Fibroblast of skin of left biceps (primary cell): ENCODE measurements at places on chromosomes 12 and 14.

- no peak for DNase-seq
These were observed 322.4 kb upstream of the CLEC14A start for GRCh38 chr14:38578278-38578681.

DNA sequence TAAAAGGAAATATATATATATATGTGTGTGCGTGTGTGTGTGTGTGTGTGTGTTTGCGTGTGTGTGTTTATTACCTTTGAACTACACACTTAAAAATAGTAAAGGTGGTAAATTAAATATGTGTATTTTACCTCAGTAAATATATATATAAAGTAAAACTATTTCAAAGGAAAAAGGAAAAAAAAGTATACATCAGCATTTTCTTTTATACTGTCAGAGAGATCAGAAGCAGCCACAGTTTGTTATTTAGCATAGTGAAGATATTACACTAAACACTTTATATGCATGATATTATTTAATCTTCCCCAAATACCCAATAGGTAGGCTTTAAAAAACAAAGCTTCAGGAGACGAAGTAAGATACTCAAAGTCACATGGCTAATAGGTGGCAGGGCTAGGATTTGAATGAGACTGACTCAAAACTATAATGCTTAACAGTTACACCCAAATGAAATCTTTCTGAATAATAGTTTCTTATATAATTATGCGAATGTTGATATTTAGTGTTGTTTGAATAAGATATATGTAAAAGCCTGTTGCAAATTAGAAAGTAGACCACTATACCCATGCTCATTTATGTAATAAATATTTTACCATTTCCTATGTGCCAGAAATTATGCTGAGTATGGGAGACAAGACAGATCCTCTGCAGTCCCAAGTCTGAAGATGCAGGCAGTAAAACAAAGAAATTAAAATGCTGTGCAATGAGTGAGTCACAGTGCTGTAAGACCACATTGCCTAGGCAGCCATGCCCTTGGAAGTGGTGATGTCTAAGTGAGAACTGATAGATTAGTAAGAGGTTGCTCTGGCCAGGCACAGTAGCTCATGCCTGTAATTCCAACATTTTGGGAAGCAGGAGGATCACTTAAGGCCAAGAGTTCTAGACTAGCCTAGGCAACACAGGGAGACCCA lies 66.1 kb downstream of the PDZRN4 start:
- no peak for DNase-seq

DNA sequence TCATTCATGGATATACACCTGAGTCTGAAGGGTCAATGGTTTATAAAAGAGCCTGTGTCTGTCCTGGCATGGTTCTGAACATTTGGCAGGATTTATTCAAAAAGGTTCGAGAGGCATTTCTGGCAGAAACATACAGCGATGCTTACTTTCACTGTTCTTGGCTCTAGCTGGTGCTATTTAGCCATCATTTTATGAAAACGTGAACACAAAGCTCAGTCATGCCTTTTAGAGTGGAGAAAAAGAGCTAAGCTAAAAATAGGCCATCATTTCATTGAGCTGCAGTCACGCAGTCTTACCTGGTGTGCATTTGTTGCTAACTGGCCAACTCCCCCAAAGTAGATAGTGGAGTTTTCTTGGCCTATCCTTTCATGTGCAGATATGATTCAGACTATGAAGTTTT lies 1209.5 kb downstream of the SLC16A7 start:
- DNase-seq: no peak

DNA sequence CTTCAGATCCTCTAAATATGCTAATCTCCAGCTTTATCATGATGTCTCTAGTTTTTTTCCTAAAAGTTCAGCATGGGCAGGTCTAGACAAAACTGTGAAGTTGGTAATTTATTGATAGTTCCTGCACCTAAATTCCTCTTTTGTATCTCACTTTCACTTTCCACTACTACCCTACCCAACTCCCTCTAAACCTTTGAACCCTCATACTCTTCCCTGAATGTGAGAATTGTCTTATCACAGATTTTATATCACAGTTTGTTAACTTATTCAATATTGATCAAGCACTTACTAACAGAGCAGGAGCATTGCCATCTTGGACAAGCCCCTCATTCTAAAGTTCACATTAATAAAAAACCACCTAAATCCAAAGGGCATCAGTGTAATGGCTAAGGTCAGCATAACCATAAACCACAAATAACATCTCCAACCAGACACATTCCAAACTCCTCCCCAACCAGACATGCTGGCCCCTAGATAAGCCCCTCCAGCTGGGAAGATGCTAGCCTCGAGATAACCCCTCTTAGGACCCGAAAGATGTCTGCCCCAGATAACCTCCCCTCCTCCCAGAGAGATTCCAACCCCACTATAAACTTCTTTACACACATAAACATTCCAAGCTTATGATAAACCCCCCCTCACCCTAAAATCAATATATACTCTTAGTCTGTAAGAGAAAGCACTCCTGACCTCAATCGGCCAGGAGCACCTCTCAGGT lies 78.7 kb downstream of the FSCB start:
- DNase-seq: no peak

DNA sequence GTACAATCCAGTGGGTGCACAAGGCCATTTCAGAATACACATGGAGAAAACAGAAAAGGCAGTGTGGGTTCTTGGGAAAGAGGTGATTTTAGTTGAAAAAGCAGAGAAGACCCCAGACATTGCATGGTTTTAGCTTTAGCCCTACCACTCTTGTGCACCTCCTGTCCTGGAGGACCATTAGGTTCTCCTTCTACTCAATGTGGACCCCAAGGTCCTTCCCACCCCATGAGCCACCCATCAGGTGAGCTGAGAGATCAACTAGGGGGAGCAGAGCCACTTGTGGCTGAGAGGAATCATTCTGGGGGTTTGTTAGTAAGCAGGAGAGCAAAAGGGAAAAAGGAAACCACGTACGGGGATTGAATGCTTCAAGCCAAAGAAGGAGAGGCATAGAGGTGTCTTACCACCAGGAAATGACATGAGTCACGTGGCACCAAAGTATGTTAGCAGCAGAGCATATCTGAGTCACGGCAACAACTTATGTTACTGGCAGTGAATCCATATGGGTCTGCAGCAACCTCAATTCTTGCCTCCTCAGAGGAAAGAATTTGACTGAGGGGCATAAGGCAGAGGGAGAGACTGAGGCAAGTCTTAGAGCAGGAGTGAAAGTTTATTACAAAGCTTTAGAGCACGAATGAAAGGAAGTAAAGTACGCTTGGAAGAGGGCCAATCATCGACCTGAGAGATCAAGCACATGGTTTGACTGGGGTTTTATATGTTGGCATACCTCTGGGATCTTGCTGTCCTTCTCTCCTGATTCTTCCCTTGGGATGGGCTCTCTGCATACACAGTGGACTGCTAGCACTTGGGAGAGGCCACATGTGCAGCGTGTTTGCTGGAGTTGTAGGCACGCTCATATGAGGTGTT lies 73.9 kb downstream of the HSD17B6 start:
- DNase-seq: peak; percentile 44

DNA sequence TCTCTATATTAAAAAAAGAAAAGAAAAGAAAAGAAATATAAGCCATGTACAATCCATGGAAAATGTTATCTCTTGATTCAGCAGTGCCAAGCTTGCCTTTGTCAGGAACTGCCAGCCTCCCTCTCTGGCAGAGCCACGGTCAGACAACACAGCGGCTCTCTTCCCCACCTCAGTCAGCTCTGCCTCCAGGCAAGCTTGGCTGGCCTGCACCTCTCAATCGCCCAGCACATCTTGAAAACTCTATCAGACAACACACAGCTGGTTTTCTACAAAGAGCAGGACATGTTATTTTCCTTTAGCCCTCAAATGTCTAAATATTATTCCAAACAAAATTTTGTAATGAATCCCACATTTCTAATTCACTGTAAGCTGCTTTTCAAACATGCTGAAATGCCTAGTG lies 20.0 kb upstream of the GCH1 start:
- no peak for DNase-seq

DNA sequence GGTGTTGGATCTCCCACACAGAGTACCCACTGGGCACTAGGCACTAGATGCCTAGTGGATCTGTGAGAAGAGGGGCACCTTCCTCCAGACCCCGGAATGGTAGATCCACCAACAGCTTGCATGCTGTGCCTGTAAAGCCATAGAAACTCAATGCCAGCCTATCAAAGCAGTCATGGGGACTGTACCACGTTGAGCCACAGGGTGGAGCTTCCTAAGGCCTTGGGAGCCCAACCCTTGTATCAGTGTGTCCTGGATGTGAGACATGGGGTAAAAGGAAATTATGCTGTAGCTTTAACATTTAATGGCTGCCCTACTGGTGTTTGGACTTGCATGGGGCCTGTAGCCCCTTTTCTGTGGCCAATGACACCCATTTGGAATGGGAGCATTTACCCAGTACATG lies 1024.9 kb downstream of the TMEM121 start:
- DNase-seq: no peak

- no peak for DNase-seq
These were observed 43.1 kb upstream of the MMP17 start for GRCh38 chr12:131784909-131785762.

- no peak for DNase-seq
These were observed 35.9 kb downstream of the DAAM1 start for GRCh38 chr14:59224341-59224740.

DNA sequence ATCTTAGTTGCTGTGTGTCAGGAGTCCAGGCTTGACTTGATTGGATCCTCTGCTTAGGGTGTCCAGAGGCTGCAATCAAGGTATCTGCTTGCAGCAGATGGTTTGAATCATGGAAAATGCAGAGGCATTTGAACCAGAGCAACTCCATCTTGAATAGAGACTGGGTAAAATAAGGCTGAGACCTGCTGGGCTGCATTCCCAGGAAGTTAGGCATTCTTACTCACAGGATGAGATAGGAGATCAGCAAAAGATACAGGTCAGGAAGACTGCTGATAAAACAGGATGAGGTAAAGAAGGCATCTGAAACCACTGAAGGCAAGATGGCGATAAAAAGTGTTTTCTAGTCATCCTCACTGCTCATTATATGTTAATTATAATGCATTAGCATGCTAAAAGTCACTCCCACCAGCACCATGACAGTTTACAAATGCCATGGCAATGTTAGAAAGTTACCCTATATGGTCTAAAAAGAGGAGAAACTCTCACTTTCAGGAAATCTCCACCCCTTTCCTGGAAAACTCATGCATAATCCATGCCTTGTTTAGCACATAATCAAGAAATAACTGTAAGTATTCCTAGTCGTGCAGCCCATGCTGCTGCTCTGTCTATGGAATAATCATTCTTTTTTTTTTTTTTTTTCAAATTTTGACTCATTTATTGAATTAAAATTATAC lies 218.3 kb upstream of the CPNE8 start:
- no peak for DNase-seq

GRCh38 chr12:2317772-2318171 lies 265.0 kb downstream of the CACNA1C start:
- no peak for DNase-seq

DNA sequence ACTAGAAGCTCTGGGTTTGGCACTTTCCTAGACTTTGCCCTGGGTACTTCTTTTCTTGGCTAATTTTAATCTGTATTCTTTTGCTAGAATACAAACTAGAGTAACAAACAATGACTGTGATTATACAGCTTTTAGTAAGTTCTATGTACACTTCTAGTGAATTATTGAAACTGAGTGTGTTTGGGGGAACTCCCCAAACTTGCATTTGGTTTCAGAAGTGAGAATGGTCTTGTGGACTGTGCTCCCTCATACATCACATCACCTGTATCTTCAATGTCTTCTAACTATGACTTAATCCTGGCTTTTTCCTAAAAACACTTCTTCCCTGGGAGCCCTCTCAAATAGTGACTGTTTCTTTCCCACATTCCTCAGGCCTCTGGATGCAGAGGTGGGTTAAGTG lies 23.6 kb upstream of the SSTR1 start:
- DNase-seq: no peak

DNA sequence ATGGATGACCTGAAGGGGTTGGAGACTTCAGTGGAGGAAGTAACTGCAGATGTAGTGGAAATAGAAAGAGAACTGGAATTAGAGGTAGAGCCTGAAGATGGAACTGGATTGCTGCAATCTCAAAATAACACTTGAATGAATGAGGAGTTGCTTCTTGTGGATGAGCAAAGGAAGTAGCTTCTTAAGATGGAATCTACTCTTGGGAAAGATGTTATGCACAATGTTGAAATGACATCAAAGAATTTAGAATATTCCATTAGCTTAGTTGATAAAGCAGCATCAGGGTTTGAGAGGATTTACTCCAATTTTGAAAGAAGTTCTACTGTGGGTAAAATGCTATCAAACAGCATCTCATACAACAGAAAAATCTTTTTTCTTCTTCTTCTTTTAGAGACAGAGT lies 186.4 kb upstream of the PRKD1 start:
- DNase-seq: no peak

- DNase-seq: no peak
These were observed 613 bp downstream of the ARHGEF40 start for GRCh38 chr14:21070610-21071224.

DNA sequence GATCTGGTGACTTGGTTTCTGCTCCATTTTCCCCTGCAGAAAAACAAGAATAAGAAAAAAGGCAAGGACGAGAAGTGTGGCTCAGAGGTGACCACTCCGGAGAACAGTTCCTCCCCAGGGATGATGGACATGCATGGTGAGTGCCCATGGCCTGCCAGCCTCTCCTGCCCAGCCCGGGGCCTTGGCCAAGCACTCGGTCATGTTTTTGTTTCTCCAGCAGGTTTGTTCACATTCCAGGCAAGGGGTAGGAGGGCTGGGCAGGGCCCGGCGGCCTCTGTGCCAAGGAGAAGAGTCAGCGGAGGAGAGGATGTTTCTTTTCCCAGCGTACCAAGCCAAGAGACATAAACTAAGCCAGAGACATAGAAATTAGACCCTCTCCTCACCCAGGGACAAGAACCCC lies 13.6 kb downstream of the BCL7A start:
- DNase-seq: no peak

- DNase-seq: no peak
These were observed 788.2 kb downstream of the MED13L start for GRCh38 chr12:115489253-115489652.

GRCh38 chr12:40988824-40989223 lies 199.3 kb upstream of the PDZRN4 start:
- no peak for DNase-seq

DNA sequence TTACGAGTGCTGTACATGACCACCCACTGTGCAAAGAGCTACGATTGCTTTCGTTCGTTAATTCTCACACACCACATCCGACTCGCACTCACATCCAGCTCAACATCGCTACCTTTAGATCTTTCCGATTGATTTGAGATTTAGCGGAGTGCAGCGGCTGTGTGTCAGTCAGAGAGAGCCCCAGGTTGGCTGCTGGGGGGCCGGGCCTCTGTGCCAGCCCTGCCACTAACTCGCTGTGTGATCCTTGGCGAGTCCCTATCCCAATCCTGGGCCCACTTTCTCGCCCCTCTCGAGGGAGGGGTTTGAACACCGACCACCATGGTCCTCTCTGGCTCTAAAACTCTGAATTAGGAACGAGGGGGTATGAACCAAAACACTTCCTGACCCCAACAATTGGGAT lies 8.6 kb downstream of the DLK1 start:
- no peak for DNase-seq

DNA sequence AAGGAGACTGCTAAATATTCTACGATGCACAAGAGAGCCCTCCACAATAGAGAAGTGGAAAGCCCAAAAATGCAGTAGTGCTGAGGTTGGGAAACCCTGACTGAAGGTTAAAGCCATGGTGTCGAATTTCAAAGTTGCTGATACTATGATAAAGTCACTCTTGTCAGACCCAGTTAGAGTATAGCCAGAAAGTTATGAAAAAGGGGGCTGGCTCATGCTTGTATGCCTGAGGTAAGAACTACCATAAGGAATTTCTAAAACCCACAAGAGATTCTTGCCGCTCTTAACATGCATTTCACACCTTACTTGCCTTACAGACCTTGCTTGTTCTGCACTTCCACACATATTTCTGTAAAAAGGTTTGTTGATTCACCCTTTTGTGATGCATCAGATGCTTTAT lies 184.6 kb downstream of the SLC6A15 start:
- no peak for DNase-seq

- no peak for DNase-seq
These were observed 1.8 kb upstream of the GCN1 start for GRCh38 chr12:120196363-120196762.
